ENCODE measurements at places on chromosomes 6 and 20. TPM values are rescaled to one million over a fixed set of nuclear protein-coding genes. Genes with fewer than 3 reads are reported as not detected.

DNA sequence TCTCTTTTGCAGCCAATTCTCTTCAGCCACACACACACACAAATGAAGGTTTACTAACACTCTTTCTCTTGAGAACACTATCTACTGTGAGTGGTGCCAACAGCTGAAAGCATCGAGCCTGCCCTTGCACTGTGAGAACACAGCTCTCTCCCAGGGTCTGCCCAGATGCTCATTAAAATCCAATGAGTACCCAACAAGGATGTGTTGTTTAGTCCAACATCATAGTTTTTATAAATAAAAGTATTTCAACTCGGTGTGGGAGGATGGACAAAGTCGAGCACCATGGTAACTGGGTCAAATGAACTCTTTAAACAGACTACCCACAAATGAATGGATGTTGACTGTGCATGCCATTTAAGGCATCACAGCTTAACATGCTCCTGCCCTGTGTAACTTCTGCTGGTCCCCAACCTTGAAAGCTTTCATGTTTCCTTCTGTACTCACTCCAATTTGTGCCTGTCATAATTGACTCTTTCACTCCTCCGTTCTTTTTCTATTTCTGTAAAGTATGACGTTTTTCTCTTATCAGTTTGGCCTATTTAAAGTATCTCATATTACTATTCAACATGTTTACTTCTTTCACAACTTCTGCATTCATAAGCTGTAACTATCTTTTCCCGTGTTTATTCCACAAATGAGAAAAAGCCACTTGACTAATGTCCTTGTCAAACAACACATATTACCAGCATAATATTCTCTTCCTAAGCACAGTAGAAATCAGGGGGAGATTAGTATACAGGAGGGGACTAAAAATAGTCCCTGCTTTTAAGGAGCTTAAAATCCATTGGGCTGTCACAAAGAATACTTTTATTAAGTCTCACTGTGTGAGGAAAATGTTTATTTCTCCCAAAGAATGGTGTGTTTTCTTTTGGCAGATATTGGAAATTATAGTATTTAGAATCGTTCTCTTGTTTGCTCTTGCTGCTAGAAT is 215.4 kb downstream of the RFPL4B start:
- no peak for DNase-seq

DNA sequence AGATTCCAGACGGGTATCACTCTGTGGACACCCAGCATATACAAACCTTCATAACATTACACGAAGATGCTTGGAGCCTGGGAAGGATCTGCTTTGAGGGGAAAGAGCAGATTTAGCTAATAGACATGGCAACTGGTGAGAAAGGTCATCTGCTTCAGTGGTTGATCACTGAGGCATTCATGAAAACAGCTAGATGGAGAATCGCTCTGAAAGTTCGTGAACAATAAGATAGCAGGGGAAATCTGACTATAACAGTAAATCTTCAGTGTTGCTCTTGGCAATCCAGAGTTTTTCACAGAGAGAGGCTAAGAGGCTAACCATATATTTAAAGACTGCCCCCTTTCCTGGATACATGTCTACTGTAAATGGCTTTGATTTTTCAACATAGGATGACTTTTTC is 245.3 kb downstream of the FARS2 start:
- peak; percentile 29 for DNase-seq

Gene LRP11
- total RNA-seq, result 21.9 TPM

- DNase-seq, result no peak
Observed at GRCh38 chr6:12543953-12544352, 172.6 kb upstream of the PHACTR1 start.

Measured in esophagus muscularis mucosa (tissue), 4 donors.